ENCODE measurements at places on chromosomes 3 and 15.

- no peak for DNase-seq
Observed at GRCh38 chr3:186621894-186622650, 9.2 kb downstream of the AHSG start.

- DNase-seq, result no peak
Observed at GRCh38 chr3:192907784-192908183, 9.9 kb downstream of the MB21D2 start.

GRCh38 chr3:55588146-55588765 lies 101.2 kb upstream of the WNT5A start:
- DNase-seq, result no peak

GRCh38 chr3:42635111-42635510 lies 18.4 kb upstream of the ZBTB47 start:
- no peak for DNase-seq

DNA sequence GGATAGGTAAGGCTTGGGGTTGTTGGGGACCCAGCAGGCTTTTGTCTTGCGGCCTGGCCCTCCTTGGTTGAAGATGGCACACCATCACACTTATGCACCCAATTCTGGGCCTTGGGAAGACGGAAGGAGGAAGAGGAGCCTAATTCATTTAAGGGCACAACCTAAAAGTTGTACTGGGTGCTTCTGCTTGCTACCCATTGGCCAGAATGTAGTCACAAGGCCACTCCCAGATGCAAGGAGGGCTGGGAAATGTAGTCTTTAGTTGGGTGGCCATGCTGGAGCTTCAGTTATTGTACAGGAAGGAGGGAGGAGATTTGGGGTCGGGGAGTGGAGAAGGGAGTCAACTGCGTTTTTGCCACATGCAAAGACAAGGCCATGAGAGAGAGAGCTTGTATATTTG lies 109.2 kb downstream of the TMEM266 start:
- DNase-seq, result no peak

DNA sequence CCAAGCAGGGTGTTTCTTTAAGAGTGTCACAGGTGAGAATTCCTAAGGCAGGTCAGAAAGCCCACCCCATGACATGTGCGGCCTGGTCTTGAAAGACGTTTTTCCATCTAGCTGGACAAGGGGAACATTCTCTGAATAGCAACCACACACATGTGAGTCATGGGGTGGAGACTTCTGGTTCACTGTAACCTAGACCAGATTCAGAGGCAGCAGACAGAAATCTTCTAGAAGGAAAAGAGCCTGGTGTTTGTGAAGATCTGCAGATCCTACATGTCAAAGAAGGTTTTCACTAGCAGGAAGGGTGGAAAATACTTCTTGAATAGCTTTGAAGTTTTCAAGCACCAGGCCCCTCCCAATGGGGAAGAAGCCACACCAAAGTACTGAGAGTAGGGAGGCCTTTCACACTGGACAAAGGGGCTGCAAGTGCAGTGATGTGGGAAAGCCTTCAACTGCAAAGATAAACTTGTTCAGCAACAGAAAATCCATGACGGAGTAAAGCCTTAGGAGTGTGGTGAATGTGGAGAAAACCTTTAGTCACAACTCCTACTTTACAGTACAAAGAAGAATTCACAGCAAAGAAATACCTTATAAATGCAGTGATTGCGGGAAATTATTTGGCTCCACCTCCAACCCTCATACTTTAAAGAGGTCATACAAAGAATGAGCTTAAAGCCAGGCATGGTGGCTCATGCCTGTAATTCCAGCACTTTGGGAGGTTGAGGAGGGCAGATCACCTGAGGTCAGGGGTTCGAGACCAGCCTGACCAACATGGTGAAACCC lies 17.6 kb downstream of the ADAM10 start:
- DNase-seq, result no peak

GRCh38 chr15:67531379-67531914 lies 10.5 kb downstream of the C15orf61 start:
- no peak for DNase-seq

GRCh38 chr15:73628976-73629797 lies 4.0 kb downstream of the NPTN start:
- no peak for DNase-seq

- DNase-seq, result no peak
Observed at GRCh38 chr3:46017720-46018119, 9.6 kb downstream of the XCR1 start.

DNA sequence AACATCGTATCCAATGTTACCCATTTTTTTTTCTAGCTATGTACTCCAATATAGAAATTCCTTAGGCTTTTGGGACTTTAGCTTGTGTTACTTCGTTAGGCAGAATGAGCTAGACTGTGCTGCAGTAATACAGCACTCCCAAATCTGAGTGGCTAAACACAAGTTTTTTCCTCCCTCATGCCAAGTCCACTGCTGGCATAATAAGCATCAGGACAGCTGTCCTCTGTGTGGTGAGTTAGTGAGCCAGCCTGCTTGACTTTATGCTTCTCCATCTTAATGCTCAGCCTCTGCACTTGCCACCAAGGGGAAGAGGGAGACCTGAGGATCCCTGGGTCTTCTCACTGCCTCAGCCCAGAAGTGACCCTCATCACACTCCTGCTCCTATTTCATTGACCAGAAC lies 18.2 kb upstream of the ACOX2 start:
- no peak for DNase-seq

DNA sequence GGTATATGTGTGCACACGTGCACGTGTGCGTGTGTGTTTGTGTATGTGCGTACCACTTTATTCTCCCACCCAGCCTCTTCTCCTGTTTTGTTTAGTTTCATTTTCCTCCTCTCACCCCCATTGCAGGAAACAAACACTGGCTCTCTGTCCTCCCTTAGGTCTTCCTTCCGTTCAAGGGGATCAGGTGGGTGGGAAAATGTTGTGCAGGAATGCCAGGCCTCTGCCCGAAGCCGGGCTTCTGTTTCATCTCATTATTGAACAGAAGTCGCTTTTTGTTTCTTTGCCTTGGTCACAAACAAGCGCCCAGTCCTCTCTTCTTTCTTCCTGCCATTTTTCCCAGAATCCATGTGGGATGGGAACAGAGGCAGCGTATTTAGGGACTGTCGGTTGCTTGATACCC lies 69.6 kb downstream of the IGF1R start:
- DNase-seq, result no peak

- DNase-seq, result peak; percentile 42
Observed at GRCh38 chr3:14633819-14634424, 17.6 kb upstream of the CCDC174 start.

DNA sequence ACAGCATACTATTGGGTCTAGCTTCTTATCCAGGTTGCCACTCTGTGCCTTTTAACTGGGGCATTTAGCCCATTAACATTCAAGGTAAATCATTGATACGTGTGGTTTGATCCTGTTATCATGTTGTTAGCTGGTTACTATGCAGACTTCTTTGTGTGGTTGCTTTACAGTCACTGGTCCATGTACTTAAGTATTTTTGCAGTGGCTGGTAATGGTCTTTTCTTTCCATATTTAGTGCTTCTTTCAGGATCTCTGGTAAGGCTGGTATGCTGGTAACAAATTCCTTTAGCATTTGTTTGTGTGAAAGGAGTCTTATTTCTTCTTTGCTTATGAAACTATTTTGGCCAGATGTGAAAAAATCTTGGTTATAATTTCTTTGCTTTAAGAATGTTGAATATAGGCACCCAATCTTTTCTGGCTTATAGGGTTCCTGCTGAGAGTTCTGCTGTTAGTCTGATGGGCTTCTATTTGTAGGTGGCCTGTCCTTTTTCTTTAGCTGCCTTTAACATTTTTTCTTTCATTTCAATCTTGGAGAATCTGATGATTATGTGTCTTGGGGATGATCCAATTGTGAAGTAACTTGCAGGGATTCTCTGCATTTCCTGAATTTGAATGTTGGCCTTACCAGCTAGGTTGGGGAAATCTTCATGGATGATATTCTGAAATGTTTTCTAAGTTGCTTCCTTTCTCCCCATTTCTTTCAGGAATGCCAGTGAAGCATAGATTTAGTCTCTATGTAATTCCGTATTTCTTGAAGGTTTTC lies 39.3 kb downstream of the CCR1 start:
- DNase-seq, result no peak

- DNase-seq, result no peak
Observed at GRCh38 chr15:62666046-62666445, 376.5 kb upstream of the TPM1 start.

- DNase-seq, result no peak
Observed at GRCh38 chr3:138938056-138938876, 8.7 kb downstream of the FOXL2 start.

DNA sequence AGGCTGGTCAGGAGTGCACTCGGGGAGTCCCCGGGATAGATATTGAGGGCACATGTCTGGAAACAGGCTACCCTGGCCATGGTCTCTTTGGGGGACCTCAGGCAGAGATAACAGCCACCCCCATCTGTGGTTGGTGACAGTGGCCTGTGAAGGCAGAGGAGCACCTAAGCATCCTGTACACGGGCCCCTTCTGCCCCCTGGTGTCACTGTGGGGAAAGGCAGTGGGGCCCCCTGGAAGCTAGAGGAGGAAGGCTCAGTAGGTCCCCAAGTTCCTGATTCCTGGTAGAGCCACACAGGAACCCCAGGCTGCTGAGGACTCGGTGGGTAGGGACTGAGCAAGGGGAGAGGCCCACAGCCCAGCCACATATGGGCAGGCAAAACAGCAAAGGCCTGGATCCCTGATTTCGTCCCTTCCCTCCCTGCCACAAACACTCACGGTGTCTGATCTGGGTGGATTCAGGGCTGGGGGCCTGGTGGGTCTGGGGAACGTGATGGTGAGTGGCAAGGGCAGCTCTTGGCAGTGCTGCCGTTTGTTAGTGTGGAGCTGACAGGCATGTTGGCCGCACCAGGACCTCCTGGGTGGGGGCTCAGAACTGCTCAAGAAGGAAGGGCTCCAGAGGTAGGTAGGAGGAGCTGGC lies 14.1 kb upstream of the CXCR6 start:
- peak; percentile 45 for DNase-seq

- DNase-seq, result no peak
Observed at GRCh38 chr3:171801738-171802589, 8.3 kb downstream of the PLD1 start.

GRCh38 chr3:47079432-47079831 lies 84.5 kb downstream of the SETD2 start:
- DNase-seq, result no peak

- no peak for DNase-seq
Observed at GRCh38 chr15:81830520-81830919, 215.3 kb downstream of the MEX3B start.

- no peak for DNase-seq
Observed at GRCh38 chr3:114566162-114566755, 272.4 kb downstream of the TIGIT start.

GRCh38 chr3:42116466-42116865 lies 25.3 kb downstream of the TRAK1 start:
- no peak for DNase-seq

GRCh38 chr3:168336276-168336675 lies 240.6 kb upstream of the GOLIM4 start:
- no peak for DNase-seq

DNA sequence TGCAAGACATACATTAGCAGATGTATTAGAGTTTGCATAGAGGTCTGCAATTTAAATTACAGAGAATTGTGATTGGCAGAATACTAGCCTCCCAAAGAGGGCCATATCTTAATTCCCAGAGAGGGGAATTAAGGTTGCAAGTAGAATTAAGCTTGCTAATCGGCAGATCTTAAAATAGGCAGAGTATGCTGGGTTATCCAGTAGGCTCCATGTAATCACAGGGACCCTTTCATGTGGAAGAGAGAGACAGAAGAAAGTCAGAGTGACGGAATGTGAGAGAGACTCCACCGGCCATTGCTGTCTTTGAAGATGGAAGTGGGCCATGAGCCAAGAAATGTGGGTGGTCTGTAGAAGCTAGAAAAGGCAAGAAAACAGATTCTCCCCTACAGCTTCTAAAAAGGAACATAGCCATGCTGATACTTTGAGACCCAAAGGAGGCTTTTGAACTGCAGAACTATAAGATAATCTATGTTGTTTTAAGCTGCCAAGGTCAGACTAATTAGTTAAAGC lies 38.8 kb downstream of the IMPG2 start:
- DNase-seq, result no peak

DNA sequence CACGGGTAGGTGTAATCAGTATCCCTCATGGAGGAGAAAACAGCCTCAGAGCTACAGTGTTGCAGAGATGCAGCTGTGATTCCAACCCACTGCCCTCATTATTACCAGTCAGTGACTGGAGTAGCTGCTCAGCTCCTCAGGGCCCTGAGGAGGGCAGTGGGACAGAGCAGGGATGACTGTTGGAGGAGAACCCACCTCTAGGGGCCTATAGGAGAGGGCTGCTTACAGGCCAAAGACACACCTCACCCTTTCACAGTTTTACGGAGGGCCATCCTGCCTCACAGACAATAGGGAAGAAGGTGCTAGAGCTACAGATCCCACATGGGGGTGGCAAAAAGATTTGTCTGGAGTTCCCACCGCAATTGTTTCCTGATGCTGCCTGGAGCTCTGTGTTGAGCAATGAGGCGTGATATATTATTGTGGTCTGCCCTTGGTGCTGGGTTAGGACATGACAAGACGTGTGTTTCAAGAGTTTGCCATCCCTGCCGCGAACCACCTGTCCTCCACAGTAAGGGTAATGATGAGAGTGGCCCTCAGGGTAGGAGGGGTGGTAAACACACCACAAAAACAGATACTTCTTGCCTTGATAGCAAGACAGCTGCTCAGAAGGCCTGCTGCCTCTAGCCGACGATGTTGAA lies 140.5 kb upstream of the TPM1 start:
- no peak for DNase-seq

DNA sequence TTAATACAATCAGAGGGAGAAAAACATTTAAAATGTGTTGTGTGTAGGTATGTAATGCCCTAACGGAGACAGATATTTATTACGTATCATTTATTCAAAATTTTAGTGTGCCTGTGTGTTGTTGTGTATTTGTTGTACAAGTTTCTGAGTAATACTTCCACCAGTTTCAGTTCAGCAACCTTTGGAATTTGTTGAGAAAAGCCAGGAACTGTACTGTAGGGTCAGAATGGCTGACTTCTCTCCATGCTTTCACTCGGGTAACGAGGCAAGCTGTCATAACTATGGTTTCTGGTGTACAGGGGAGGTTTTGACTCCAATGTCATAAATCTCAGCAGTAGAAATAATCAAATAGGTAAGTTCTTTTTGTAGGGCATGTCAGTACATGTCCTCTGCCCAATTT lies 23.8 kb upstream of the CNTN6 start:
- DNase-seq, result no peak

DNA sequence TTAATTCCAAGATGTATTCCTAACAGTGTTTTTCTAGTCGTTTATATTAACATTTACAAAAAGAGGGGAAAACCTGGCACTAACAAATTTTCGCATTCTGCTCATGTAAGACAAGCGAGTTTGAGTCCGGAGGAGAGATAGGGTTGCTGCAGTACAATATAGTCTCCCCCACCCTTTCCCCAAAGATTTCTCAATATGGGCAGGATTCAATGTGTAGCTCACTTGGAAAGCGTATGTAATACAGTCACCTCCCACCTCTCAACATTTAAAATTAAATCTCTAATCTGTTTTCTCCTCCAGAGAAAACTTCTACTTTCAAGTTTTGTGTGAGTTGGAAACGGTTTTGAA lies 57.9 kb downstream of the CMSS1 start:
- DNase-seq, result no peak

- DNase-seq, result no peak
Observed at GRCh38 chr3:81732642-81733041, 28.8 kb downstream of the GBE1 start.

- DNase-seq, result no peak
Observed at GRCh38 chr3:38634111-38634510, 15.4 kb downstream of the SCN5A start.

Data from T follicular helper cell (primary cell).